ENCODE measurements at places on chromosomes 13 and 19.

DNA sequence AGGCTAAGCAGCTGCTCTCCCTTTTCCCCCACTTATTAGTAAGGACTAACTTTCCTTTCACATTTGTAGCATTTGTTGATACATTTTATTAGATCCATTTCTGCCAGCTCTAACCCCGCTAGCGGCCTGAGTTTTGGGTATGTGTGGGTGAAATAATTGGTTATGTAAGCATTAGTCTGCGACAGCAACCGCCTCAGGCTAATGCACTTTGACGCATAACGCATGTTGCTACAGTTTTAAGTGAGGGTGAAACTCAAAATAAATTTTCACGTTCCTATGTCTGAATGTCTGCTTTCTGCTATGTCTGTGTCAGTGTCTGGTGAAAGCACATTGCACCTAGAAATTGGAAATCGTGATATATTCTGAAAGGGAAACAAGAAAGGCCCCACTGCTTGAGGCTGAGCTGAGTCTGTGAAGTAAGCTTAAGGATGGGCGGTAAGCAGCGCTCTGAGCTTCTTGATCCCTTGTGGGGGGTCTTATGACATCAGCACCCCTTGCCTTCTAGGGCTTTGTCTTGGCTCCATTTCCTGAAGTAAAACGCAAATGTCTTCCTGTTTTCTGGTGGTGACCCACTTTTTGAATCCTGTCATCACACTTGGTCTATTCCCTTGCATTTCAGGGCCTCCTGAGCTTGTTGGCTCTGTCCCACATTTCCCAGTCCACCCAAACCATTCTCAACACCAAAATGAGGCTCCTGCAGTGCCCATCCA is 648.3 kb upstream of the ARGLU1 start:
- no peak for DNase-seq

DNA sequence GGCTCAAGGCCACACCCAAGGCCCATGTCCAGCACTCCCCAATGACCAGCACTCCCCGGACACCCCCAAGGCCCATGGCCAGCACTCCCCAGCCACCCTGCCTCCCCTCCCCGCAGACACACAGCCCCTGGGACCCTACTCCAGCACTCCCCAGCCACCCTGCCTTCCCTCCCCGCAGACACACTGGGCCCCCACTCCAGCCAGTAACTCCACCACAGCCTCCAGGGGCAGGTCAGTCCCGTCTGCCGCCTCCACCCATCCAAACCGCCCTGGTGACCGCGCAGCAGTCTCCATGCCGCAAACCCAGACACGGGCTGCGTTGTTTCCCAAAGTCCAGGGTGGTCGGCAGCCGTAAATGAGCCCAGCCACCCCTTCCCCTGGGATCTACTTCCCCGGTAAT is 70.7 kb downstream of the SPACA7 start:
- DNase-seq = no peak

DNA sequence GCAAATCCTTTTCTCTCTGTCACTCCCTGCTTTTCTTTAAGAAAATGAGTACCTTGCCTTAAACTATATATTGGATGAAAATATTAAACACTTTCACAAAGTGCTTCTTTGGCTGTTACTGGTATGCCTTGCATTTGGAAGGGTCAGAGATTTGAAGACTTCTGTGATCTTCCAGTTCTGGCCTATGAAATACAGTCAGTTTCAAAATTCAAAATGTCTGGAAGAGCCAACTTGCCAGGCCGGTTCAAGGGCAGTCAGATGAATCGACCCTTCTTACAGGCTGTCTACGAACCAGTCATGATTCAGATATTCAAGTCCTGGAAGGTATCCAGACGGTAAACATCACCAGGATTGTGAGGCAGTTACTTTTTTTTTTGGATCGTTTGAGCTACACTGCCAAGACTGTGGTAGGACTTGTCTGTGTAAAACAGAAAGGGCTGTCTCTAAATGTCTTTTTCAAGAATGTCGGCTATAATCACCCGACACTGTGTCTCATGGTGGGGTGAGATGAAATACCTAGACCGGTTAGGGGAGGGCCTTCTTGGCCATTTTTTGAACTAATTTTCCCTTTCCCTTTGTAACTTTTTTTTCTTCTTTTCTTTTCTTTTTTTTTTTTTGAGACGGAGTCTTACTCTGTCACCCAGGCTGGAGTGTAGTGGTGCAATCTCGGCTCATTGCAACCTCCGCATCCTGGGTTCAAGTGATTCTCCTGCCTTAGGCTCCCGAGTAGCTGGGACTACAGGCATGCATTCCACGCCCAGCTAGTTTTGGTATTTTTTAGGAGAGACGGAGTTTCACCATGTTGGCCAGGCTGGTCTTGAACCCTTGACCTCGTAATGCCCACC is 11.2 kb downstream of the ACTN4 start:
- DNase-seq = no peak

DNA sequence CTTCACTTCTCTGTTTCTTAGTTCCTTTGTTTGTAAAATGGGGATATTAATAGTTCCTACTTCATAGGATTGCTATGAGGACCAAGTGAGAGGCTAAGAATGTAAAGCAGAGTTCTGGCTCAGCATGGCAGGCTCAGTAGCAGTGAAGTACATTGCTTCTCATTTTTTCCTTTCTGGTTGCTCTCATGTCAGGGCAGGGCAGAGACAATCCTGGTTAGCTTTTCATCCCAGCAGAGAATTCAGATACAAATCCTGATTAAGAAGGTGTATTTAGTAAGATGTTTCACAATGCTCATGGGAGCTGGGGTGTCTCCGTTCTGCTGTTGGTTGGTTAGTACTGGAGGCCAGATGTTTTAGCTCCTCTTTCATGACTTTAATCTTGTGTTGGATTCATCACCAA is 42.9 kb downstream of the WASF3 start:
- no peak for DNase-seq

- no peak for DNase-seq
Measured at GRCh38 chr13:35843272-35843671, 287.9 kb downstream of the DCLK1 start.
